ENCODE measurements at places on chromosomes 16 and 17.
A peak's percentile ranks its signal among the peaks of the same experiment; 100 is the strongest.

DNA sequence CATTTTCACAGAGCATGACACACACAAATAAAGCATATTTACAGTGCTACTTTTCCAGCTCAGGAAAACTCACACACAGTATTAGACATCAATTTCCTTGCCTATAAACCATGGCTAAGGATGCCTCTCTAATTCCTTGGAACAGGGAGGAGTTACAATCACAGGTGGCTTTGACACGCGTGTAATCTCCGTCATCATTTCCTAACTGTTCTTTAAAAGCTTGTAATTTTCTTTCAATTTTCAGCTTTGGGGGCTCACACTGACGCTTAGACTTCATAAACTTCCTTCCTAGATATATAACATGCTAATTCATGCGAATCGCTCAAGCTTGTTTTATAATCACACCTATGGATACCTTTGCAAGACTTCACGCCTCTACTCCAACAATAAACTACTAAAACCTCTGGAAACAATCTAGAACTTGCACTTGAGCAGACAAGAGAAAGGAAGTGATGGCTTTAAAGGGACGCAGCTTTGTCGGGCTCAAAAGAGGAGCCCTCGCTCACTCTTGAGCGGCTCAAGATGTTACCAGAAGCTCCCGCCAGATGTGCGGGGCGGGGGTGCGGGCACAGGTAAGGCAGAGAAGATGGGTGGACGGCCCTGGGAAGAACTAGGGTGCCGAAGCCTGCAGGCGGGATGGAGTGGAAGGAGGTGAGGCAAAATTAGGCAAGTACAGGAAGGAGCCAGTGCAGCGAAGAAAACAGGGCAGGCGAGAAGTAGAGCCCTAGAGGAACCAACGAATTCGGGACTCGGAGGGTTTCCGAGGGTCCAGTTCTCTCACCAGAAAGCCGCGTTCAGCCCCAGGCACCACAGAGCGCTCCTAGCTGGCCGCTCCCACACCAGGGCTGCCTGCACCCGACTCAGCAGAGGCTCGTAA, 631 bp downstream of the RETREG3 start:
- DNase-seq = no peak

GRCh38 chr16:89572485-89573205, 2.9 kb upstream of the CPNE7 start:
- no peak for DNase-seq

GRCh38 chr17:79667121-79667715, 56.4 kb upstream of the RBFOX3 start:
- peak; percentile 8 for DNase-seq

DNA sequence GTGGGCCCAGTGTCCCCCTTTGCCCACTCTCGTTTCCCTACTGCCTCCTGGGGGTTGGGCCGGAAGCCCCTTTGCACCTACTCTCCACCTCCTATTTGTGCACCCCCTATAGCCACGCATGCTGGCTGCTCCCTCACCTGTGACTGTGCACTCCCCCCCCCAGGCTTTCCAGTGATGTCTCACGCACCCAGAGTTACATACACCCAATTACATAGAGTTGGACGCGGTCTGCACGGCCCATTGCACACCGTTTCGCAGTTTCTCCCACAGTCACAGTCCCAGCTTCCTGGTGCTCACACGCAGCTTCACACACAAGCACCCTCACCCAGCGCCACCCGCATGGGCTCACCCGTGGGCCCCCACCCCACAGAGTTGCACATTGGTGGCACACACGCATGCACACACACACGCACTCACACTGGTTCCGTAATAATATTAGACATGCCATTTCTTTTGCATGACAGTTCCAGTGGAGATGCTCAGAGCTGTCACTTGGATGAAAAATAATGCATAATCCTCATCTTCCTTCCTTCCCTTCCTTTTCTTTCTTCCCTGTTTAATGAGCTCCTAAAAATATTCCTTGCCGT, 21.5 kb upstream of the C1QL1 start:
- DNase-seq = no peak

DNA sequence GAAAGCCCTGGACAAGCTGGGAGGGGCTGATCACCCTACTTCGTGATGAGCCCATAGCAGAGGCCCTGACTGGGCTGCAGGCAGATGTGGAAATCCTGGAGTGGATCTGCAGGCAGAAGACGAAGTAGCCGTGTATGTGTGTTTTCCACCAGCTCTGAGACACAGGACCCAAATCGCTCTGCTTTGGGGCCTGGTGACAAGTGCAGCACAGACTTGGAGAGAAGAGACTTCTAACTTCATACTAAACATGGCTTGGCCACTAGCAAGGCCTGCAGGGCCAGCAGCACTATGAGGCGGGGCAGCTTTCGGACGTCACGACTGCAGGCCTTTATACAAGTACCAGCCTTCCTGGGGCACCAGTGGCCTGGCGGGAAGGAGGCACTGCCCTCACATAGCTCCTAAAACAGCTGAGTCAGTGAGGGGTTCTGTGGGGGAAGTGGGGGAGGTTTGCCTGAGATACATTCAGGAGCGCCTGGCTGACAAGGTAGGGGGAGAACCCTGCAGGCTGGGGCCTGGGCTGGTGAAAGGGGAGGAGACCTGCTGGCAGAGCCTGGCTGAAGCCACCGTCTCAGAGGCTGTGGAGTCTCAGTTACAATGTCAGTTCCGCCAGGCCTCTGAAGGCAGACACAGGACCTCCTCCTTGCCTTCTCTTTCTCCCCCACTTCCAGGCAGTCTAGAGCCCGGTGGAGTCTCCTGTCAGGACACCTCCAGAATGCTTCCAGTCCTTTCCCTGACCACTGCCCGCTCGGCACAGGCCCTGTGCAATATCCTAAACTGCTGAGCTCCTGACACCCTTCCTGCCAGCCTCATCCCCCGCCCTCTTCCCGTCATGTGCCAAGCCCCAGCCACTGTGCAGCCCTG, 73.4 kb downstream of the WSB1 start:
- DNase-seq = no peak

DNA sequence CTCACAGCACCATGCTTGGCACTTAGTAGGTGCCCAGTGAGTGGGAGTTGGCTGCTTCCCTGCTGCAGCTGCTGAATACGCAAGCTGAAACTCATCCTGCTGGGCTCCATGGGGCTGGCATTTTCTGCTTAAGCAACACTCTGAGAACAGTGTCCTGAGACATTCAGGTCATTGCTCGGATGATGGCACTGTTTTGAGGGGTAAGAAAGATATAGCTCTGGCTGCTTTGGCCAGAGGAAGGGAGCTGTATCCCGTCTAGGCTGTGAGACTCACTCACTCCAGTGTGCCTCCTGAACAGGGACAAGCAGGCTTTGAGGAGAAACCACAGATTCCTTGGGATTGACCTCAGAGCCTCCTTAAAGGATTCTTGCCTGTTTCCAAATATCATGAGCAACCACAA, 120.5 kb downstream of the CLEC16A start:
- no peak for DNase-seq

- no peak for DNase-seq
These were observed 5.7 kb downstream of the BECN1 start for GRCh38 chr17:42818379-42818778.

- no peak for DNase-seq
These were observed 73.2 kb downstream of the RTN4RL1 start for GRCh38 chr17:1951920-1952319.

- no peak for DNase-seq
These were observed 10.0 kb upstream of the RIPOR1 start for GRCh38 chr16:67518676-67519075.

- DNase-seq = no peak
These were observed 40.8 kb downstream of the NOS2 start for GRCh38 chr17:27759528-27759927.

DNA sequence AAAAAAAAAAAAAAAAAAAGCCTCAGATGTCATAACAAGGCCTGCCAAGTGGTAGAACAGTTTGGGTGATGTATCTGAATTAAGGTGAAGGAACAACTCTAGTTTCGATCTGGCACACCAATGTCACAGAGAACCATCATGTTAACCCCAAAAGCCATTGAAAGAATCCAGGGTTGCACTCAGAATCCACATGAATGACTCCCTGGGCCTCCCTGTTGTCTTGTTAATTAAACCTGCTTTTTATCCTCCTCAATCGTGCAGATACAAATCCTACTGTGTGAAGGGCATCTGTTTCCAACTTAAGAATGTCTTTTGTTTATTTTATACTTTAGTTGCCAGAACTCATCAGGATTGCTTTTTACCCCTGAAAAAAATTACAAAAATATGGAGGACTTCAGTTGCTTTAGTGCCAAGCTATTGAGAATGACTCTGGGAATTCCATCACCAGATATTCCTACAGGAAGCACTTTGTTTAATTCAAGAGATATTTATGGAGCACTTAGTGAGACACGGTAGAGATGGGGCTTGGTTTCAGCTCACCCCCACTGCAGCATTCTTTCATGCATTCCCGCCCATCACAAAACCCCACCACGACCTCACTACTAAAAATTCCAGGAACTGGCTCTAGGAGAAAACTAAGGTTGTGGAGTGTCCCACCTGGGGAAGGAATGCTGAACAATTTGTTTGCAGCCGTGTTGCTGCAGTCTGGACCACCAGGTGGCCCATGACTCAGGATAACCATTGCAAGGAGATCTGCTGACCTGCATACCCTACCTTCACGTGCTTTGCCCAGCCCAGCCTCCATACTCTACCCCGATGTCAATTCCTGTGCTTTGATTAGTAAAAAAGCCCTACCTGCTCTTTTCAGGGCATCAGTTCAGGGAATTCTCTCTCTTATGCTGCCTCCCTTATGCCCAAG, 63.8 kb upstream of the GPRC5B start:
- DNase-seq = no peak

GRCh38 chr17:1948517-1948825, 76.7 kb downstream of the RTN4RL1 start:
- no peak for DNase-seq

GRCh38 chr16:56773532-56773931, 43.6 kb downstream of the NUP93 start:
- no peak for DNase-seq

DNA sequence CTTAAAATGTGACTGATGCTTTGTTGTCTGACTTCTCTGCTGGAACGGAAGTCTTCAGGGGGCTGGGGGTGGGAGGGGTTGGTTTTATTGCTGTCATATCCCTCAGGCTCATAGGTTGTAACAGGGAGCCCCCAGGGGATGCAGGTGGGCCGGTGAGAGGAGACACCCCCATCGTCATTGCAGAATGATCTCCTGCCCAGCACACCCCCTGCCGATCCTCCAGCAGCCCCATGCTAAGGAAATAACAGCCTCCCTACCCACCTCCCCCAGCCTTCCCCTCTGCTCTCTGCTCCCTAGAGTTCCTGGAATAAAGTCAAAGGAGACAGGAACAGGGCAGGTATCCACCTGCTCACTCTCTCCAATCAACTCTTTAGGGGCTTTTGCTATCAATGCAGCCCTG, 270.1 kb upstream of the TNRC6C start:
- peak; percentile 5 for DNase-seq

- no peak for DNase-seq
These were observed 23.6 kb downstream of the ALDH3A2 start for GRCh38 chr17:19672009-19672750.

DNA sequence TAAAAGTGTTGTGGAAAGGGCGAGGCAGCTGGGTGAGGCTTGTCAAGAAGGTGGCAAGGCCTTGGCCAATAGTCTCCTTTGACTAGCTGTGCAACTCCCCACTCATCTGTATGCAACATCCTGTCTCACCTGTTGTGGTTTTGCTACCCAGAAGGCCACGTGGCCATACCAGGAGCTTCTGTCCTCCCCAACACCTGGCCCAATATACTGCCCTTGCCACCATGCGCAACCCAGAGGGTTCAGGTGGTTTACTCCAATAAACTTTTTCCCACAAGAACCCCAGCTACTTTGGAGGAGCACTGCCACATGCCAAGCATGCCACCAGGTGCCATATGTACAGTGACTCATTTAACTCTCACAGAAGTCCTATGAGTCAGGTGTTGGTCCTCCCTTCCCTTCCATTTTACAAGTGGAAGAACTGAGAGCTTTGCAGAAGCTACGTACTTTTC, 10.2 kb downstream of the MYO19 start:
- DNase-seq = no peak

DNA sequence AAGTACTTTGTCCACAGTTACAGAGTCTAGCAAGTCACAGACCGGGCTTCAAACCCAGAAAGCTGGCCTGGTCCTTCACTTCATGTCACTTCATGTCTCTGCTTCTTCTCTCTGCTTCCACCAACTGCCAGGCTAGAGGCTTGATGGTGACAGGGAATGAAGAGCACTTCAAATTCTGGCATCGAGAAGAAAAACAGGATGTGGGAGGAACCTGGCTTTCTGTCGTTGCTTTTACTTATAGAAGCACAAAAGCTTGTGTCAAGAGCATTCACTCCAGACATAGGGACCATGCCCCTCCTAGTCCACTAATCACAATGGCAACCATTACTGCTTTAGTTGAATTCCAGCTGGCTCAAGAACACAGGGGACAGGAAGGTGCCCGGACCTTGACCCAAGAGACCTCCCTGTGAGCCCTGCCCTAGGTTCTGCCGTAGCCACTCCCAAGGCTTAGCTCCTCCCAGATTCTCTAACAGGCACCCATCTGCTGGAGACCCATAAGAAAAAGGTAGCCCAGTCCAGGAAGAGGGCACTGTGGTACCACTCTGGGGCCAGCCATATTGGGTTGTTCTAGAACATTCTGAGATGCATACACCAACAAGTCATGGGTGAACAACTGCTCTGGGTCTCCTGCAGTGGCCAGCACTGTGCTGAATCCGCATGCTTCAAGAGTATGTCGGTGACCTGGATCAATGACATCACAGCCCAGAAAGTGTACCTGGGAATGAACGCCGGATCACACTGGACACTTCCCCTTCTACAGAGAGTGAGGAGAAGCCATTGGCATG, 181.8 kb downstream of the C16orf95 start:
- DNase-seq = no peak

GRCh38 chr17:76261421-76262215, 3.5 kb upstream of the UBALD2 start:
- no peak for DNase-seq

DNA sequence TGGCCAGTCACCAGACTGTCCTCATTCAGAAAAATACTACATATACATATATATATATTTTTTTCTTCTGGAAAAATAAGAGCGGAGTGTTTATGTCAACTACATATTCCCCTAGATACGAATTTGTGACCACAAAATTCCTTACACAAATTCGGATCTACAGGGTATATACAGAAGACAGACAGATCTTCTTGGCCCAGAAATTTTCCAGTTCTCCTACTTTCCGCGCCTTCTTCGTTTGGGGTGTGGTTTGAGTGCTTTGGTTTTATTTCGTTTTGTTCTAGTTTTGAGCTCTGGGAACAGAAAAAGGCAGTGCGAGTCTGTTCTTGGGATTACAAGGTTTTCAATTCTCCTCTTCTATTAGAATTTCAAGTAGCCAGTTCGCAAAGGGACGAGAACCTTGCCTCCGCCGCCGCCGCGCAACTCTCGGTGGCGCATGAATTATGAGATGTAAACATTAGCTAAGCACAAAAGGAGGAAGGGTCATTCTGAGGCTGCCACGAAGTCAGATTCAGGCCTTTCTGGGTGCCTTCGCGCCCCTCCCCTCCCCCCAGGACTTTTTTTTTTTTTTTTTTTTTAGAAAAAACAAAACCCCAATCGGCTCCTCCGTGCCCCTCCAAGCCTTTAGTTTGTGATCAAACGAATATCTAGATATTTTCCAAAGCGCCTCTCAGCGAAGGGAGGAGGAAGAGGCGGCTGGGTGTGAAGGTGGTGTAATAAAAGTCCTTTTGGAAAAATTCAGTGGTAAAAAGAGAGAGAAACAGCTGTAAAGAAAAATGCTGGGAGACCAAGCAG, 1.8 kb upstream of the HOXB4 start:
- no peak for DNase-seq

GRCh38 chr17:36894925-36895324, 42.4 kb upstream of the LHX1 start:
- no peak for DNase-seq
